ENCODE measurements at places on chromosomes 16 and 17.

DNA sequence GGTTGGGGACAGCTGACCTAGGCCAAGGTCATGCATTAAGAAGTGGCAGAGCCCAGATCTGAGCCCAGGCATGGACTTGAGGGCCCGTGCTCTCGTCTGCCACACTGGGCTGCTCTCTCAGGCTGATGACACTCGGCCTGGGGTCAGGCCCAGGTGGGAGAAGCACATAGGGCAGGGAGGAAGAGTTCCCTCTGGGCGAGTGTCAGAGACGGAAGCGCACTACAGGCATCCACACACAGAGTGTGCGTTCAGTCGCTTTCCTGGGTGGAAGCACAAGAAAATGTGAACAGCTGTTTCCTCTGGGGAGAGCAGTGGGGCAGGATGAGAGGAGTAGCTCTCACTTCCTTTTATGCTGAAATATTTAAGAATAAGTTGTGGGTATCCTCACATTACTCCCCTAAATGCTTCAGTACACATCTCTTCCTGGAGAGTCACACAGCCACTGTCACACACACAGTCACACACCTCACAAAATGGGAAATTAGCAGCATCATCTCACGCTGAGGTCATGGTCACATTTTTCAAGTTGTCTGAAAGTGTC is 59.7 kb downstream of the B9D1 start:
- DNase-seq: no peak

GRCh38 chr17:76077584-76078110 is 1.3 kb upstream of the ZACN start:
- DNase-seq: no peak

GRCh38 chr17:78828470-78829185 is 12.0 kb downstream of the USP36 start:
- DNase-seq: no peak

DNA sequence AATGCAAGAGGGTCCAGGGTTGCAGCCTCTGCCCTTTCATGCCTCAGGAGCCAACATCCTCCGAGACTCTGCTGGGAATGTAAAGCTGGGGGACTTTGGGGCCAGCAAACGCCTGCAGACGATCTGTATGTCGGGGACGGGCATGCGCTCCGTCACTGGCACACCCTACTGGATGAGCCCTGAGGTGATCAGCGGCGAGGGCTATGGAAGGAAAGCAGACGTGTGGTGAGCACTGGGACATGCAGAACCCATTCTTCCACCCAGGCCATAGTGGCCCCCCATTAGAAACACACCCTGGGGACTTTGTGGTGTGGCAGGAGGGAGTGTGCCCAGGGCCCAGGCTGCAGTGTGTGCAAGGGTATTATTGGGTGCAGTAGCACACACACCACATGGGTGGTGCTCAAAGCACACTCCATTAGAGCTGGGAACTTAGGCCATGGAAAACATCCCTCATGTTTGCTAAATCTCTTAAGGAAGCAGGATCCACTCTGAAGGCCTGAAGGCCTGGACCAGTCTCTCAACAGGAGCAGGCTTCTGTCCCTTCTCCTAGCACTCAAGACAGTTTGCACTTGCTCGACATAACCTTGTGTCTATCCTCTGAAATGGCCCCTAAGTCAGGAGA is 7.6 kb downstream of the LIMD2 start:
- DNase-seq: no peak

- DNase-seq: no peak
These were observed 17.1 kb upstream of the WFIKKN2 start for GRCh38 chr17:50818261-50818660.
